ENCODE measurements at places on chromosomes 6 and 20. TPM values are rescaled to one million over a fixed set of nuclear protein-coding genes. Genes with fewer than 3 reads are reported as not detected.
A peak's percentile ranks its signal among the peaks of the same experiment; 100 is the strongest.

DNA sequence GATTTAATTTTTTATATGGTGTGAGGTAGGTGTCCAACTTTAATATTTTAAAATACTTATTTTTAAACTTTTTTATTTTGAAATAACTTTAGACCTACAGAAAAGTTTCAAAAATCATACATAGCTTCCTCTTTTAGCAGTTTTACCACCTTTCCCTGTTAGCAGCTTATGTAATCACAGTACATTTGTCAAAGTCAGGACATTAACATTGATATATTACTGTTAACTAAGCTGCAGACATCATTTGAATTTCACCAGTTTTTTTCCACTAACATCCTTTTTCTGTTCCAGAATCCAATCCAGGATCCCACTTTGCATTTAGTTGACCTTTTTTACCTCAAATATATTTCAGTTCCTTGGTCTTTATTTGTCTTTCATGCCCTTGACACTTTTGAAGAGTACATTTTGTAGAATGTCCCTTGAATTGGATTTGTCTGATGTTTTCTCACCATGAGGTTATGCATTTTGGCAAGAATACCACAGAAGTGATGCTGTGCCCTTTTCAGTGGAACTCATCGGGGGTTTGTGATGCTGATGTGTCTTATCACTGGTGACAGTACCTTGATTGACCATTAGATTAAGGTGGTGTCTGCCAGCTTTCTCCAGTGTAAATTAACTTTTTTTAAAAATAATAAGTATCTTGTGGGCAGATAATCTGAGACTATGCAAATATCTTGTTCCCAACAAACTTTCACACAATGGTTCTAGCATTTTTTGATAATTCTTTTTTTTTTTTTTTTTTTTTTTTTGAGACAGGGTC is 33.4 kb downstream of the TTLL9 start:
- DNase-seq: peak; percentile 9

DNA sequence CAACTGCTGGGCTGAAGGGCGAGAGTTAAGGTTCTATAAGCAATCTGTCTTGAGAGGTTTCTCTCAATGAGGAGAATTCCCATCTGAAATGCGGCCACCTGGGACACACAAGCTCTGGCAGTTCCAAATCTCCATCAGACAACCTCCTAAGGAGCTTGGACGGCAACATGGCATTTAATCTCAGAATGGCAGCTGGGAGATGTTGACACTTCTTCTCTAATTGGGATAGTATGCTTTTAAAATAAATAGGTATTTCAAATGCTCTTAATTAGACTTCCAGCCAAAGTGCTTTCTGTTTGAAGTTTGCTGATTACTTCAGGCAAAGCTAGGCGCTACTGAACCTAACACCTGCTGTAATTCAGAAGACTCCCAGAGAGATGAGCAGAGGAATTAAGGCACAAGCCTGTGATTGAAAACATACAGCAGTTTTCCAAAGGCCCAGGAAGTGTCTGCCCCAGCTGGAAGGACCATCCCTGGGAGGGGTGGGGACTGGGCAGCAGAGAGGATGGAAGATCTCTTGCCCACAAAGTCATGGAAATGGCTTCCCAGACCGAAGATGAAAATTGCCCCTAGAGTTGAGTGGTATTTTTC is 59.1 kb upstream of the KCNK16 start:
- no peak for DNase-seq

COX4I2 gene
- not detected for total RNA-seq

DNA sequence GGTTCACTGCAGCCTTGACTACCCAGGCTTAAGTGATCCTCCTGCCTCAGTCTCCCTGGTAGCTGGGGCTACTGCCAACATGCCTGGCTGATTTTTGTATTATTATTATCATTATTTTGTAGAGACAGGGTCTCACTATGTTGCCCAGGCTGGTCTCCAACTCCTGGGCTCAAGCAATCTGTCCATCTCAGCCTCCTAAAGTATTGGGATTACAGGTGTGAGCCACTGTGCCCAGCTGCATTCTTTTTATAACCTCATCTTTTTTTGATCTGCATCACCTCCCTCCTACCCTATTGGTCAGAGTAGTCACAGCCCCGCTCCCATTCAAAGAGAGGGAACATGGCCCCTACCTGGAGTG is 23.6 kb upstream of the IER3 start:
- DNase-seq: no peak

DNA sequence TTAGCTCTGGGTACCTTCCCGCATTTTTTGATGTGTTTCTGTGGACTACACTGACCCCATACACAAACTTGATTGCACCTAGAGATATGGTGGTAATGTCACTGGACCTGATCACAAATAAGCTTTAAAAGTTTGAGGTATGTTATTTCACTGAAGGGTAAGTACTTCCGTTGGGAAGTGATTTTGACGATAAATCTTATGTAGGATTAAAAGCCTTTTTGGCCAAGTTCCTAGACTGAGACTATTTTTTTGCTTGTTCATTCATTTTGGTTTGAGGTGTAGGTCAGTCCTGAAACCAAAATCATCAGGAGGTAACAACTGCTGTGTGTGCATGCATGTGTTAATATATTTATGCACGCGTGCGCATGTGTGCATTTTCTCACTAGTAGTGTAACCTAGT is 336.3 kb downstream of the TFAP2A start:
- DNase-seq: no peak

All from suprapubic skin (tissue), 4 donors.